Right renal pelvis (tissue), 4 donors: ENCODE measurements at places on chromosomes 2 and 18. TPM values are rescaled to one million over a fixed set of nuclear protein-coding genes. Genes with fewer than 3 reads are reported as not detected.

GRCh38 chr2:203914546-203915182, 21.9 kb upstream of the ICOS start:
- DNase-seq, result no peak

The DGKD gene
- polyA plus RNA-seq, result 27.3 TPM

The STON1 gene
- polyA plus RNA-seq, result 41.7 TPM

DNA sequence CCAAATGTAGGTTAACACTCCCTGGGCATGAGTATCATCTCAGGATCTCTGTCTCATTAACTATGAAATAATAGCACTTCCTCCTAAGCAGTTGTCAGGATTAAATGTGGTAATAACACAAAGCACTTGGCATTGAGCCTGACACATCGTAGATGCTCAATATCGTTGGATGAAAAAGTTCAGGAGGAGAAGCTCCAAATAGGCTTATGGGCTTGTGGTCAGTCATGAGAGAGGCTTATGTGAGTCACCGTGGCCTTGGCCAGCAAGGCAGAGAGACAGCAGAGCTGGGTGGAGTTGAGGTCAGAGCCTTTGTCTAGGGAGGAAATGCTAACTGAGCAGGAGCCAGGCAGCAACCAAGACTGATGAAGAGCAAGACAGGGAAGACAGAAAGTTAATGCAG, 68.3 kb upstream of the PPM1B start:
- DNase-seq, result no peak

- no peak for DNase-seq
These were observed 51.8 kb upstream of the RAB27B start for GRCh38 chr18:54776282-54776977.

DNA sequence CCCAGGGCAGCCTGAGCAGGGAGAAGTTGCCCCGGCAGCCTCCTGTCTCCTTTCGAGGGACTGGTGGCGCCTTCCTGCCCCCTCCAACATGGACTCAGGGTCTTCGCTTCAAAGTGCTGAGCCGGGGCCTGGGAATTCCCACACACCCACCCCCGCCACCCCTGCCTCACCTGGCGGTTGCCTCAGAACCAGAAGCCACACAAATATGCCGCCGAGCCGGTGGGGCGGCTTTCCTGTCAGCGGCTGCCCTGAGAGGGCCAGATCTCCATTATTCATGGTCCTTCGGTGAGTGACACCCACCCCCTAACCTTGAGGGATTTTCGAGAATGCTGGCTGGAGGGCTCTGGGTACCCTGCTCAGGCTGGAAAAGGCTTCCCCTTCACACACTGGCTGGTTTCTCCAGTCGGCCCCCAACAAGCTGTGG, 71.7 kb downstream of the SMAD7 start:
- no peak for DNase-seq

DNA sequence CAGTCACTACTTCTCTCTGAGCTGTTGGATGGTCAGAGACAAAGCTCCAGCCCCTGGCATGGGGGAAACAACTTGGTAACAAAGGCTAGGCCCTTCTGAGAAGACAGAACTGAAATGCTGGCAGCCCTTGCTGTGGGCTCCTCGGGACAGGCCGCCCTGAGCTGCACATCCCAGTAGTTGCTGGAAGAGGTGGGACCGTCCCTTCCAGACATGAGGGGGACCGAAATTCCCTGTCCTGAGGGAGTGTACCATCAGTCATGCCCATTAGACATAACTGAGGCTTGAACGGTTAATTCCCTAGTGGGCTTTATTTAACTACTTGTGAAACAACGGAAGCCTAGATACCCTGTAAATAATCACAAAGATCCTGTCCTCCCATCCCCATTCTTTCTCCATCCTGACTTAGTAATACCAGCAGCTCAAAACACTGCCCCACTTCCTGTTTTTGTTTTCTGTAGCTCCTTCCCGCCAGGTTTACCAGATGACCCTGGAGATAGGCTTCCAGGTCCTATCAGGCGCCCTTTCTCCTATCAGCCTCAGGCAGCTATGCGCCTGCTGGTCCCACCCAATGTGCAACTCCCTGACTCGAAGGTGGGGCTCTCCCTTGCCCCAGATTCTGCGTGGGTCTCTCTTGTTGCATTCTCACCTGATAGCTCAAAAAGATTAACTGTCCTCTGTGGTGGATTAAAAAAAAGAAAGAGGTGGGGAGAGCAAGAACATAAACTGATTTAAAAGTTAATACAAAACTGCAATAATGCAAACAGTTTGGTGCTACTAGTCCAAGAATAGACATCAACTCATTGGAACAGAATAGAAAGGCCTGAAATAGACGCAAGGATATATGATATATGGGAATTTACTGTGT, 37.0 kb upstream of the NT5DC4 start:
- no peak for DNase-seq

The BCL2L11 gene
- 20.7 TPM for polyA plus RNA-seq

The GNLY gene
- polyA plus RNA-seq, result 0.51 TPM

The REEP1 gene
- polyA plus RNA-seq, result 4.1 TPM

DNA sequence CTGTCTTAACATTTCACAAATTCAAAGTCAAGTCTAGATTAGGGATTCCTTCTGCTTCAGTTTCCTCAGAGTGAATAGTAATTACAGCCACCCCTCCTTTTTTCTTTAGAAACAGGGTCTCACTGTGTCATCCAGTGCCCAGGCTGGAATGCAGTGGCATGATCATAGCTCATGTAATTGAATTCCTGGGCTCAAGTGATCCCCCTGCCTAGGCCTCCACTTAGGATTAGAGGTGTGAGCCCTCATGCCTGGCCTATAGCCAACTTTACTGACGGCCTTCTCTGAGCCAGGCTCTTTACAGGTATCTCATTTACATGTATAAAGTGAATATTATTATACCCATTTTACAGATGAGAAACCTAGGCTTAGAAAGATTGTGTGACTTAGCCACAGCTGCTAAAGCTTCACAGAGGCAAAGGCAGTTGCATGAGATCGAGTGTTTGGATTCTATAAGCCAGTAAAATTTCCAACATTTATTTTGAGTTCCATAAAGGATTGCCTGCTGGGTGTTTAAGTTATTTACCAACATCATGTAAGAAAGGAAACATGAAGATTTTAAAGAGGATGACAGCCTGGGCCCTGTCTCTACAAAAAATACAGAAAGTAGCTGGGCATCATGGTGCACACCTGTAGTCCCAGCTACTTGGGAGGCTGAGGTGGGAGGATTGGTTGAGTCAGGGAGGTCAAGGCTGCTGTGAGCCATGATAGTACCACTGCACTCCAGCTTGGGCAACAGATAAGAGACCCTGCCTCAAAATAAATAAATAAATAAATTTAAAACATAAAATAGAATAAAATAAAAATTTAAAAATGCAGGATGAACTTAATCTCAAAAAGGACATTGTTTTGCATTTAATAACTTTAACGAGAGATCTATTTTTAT, 1.8 kb downstream of the ENOSF1 start:
- DNase-seq, result no peak

The GLI2 gene
- 11.8 TPM for polyA plus RNA-seq

DNA sequence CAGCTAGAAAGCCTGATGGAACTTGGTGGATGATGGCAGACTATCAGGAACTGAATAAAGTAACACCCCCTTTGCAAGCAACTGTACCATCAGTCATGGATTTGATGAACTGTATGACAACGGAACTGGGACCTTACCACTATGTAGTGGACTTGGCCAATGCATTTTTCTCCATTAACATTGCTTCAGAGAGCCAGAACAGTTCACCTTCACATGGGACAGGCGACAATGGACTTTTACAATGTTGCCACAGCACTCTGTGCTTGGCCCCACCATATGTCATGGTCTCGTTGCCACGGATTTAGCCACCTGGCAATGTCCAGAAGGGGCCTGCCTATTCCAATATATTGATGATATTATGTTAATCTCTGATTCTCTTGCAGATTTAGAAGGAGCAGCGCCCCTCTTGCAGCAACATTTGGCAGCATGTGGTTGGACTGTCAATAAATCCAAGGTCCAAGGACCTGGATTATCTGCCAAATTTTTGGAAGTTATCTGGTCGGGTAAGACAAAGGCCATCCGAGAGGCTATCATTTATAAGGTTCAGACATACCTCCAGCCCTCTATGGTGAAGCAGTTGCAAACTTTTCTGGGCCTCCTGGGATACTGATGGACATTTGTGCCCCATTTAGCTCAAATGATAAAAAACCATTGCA, 52.2 kb upstream of the ZC3H15 start:
- no peak for DNase-seq

DNA sequence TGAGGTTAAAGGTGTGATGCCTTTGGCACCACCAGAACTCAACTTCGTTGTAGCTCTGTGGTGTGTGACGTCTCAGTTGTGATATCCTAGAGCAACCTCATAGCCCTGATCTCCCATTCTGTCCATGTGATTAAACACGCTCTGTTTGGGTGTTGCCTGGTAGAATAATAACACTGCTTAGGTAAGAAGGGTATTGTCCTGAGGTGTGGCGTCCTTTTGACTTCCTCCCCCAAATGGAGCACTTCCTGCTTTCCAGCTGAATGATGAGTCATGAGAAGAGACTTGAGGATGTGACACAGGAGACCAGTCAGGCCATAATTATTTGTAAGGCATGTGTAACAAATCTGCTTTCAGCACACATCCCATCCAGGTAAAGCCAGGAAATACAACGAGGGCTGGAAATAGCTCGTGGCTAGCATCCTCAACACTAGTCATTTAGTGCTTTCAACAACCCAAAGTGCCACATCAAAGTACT, 100.7 kb downstream of the RAPGEF4 start:
- no peak for DNase-seq

GRCh38 chr18:13582178-13582670, 144.1 kb downstream of the FAM210A start:
- DNase-seq, result no peak

GRCh38 chr2:211181626-211182025, 625.2 kb downstream of the CPS1 start:
- DNase-seq, result no peak

DNA sequence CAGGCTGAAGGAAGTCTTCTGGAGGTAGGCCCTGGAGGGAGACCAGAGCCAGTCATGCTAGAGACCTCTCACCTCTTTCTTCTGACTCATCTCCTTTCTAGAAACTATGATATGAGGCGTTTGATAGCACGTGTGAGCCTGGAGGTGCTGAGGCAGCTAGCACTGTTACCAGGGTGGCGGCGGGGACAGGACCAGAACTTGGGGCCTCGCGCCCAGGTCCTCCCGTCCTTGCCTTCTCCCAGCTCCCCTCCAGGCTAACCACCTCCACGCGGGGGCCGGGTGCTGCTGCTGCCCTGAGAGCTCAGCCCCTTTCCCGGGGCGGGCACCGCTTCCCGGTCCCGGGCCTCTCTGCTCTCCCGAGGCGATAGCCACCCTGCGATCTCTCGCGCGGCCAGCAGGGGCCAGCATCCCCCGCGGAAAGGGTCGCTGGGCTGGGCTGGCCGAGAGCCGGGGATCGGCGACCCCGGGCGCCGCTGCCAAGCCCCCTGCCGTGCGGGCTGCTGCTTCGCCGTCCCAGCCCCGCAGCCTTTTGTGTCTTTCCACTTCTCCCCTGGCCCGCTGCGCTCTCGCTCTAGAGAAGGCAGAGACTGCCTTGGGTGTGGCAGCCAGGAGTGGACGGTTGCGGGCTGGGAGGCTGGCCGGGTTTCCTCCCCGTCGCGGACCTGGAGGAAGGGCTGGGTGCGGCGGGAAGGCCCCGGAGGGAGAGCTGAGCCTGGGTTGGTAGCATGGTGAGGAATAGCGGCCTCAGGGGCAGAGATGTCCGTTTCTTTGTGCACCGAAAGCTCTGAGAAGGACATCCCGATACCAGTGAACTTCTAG, 49.1 kb downstream of the TMEM17 start:
- DNase-seq, result no peak

The IL1R1 gene
- polyA plus RNA-seq, result 32.9 TPM

DNA sequence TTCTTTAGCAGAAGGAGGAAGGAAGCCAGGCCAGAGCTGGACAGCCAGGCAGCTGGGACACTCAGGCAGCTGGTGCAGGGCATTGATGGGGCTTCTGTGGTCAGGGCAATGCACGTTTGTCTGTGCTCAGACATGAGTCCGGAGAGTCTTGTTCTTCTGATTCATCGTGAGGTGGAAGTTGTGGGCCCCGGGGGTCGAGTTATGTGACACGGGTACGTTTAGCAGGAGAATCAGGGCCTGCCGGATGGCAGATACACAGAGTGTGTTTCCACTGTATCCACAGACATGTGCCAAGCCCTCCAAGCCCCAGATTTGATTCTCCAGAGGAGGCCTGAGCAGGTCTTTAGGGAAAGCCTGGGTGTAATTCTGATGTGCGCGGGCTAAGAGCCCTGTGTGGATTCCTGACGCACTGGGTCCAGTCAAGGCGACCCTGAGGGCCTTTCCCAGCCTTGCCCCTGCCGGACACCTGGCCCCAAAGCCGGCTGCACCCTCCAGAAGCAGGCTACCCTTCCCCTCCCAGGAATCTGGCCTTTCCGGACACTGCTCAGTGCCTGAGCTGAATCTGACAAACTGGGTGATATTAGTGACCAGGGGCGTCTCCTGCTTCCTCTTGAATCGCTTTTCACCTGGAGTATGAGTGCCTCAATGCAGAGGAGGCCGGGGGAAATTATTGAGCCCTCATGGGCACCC, 10.1 kb downstream of the ARHGEF4 start:
- DNase-seq, result no peak

The AOX1 gene
- 1.7 TPM for polyA plus RNA-seq

- no peak for DNase-seq
These were observed 93.5 kb upstream of the ITGB6 start for GRCh38 chr2:160293391-160294091.

The FAM124B gene
- 2.8 TPM for polyA plus RNA-seq

The ADGRF3 gene
- polyA plus RNA-seq, result 2.9 TPM

- no peak for DNase-seq
These were observed 35.1 kb downstream of the LOXHD1 start for GRCh38 chr18:46621871-46622270.

The FTCDNL1 gene
- polyA plus RNA-seq, result 0.97 TPM

DNA sequence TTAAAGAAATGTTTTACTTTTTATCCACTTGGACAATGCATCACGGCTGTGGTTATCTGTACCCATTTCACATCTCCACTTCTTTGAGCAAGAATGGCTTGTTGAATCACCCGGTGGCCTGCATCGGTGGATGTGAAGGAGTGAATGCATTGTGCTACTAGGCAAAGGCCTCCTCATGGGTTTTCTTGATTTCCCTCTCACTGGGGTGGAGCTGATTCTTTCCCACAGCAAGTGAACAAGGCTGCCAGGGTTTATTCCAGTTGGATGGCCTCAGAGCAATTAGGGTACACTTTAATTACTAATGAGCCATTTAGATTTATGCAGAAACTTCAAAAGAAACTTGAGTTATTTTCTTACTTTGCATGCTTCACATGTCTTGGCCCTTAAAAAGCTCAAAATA, 387.1 kb downstream of the RND3 start:
- no peak for DNase-seq

- no peak for DNase-seq
These were observed 133.0 kb downstream of the MYO3B start for GRCh38 chr2:170310876-170311502.

GRCh38 chr2:31979956-31980355, 30.9 kb downstream of the MEMO1 start:
- no peak for DNase-seq

The CDCA7 gene
- polyA plus RNA-seq, result 40.0 TPM

The UGT1A10 gene
- polyA plus RNA-seq, result 0.03 TPM

The SKOR2 gene
- not detected for polyA plus RNA-seq

The REG3G gene
- not detected for polyA plus RNA-seq
